ENCODE measurements at places on chromosomes 5 and 9.

- DNase-seq: no peak
Measured at GRCh38 chr5:73304381-73304780, 131.4 kb downstream of the TMEM174 start.

DNA sequence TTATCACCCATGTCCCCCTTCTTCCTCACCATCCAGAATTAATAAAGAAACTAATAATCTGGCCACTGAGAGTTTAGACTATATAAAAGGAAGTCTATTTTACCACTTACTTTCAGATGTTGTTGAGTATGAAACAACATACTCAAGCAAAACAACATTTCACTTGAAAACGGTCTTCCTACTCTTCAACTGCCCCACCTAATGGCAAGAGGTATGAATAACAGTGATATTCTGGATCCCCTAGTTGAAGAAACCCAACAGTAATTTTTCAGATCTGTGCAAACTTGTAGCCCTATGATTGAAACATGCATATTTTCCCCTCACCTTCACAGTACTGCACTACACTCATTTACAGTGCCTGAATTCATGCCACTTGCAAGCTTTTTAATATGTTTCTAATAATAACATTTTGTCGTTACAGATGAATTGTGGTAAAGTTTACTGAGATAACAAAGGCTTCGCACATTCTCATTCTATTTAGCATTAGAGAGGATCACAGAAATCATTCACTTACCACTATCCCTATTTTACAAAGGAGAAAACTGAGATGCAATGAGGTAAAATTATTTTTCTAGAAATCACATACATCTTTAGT, 267.9 kb upstream of the PDE4D start:
- DNase-seq: no peak

DNA sequence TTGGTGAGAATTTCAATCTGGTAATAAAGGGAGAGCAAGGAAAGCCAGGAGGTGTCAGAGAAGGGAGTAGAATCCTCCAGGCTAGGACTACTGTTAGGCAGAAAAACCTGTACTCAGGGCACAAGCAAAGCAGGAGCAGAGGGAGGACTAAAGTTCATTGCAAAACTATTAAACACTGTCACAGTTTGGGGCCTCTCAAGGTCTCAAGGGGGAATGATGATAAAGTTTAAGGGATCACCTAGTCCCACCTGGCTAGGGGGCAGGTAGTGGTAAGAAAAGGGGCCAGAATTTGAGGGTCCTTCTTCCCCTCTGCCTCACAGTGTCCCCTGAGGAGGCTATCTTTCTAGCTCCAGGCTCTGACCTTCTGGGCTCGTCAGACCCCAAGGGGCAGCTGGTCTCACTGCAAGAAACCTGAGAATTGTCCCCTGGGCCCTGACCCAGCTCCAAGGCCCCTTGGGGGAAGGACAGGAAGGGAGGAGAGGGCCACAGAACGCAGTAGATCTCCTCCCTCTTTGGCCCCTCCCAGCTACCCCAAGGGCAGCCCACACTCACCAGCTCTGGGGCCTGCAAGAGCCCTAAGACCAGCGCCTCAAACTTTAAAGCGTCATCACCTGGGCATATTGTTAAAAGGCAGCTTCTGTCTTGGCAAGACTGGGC, 974 bp downstream of the CCDC69 start:
- no peak for DNase-seq

GRCh38 chr5:97547999-97548738, 365.1 kb upstream of the RIOK2 start:
- no peak for DNase-seq

DNA sequence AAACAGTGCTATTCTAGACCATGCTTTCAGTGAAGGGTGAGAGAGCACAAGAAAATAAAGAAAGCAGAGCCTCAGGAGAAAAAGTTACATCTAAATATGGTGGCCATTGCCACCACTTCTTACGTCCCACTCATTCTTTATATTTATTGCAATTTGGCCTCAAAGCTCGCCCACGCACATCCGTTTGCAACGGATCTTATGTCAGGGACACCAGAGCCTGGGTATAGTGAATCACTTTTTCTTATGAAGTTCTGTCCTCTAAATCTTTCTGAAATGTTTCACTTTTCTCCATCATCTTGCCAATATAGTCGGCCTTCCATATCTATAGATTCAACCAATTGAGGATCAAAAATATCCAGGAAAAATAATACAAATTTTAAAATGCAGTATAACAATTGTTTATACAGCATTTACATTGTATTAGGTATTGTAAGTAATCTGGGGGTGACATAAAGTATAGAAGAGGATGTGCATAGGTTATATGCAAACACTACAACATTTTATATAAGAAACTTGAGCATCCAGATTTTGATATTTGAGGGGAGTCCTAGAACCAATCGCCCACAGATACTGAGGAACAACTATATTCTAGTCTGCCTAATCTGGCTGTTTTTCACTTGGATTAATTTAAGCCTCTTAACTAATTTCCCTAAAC, 35.2 kb downstream of the GOLPH3 start:
- peak; percentile 37 for DNase-seq

Data from stimulated activated CD4-positive, alpha-beta T cell treated with anti-CD3 and anti-CD28 coated beads, Interleukin-12 subunit alpha, Interleukin-12 subunit beta, amount 100 ng/mL, for 24 hours (primary cell).